Nucleus accumbens (tissue), 56 donors: ENCODE measurements at places on chromosomes 13 and 19.
A peak's percentile ranks its signal among the peaks of the same experiment; 100 is the strongest.

DNA sequence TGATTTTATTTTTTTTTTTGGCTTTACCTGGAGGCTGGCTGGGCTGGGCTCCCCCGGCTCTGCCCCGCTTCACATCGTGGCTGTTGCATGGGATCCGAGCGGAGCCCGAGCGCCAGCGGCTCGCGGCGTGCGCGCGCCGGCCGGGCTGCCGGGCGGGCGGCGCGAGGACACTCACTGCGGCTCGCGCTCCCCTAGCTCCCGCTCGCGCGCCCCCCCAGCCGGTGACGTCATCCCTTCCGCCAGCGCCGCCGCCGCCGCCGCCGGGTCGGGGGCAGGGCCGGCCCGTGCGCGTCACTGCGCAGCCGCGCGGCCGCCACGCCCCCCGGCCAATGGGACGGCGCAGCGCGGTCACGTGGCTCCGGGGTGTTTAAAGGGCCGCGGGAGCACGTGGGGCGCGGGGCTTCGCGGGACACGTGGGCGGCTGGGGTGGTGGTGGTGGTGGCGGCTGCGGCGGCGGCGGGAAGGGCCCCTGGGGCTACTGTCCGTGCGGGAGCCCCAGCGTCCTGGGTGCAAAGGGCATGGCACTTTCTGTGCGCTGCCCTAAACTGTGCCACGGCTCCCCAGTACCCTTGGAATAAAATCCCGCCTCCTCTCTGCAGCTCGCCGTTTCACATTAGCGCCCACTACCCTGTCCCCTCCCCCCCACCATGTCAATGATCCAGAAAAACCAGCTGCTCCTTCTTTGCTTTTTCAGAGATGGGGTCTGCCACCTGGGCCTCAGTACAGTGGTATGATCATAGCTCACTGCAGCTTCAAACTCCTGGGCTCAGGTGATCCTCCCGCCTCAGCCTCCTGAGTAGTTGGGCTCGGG, at the start of gene PTPRS:
TSS of gene PTPRS (minus strand) at position 176 of the 811 bp plus-strand sequence. CDS start 54,672 bp downstream, outside the sequence.
- peak; percentile 75 for DNase-seq

DNA sequence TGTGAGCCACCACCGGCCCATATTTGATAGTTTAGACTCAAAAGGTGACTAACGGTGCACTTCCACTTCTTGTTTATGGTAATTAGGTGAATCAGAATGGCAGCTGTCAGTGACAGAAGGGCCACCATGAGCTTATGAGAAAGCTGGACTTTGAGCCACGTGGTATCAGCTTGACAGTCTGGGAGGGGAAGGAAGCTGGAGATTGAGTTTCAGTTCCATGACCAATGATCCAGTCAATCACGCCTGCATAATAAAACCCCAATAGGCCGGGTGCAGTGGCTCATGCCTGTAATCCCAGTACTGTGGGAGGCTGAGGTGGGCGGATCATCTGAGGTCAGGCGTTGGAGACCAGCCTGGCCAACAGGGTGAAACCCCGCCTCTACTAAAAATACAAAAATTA, 8.2 kb downstream of the EID2B start:
- no peak for DNase-seq

GRCh38 chr19:3570606-3571011, 2.1 kb upstream of the HMG20B start:
- peak; percentile 15 for DNase-seq

GRCh38 chr13:106372199-106373155, 163.0 kb downstream of the EFNB2 start:
- DNase-seq: no peak

DNA sequence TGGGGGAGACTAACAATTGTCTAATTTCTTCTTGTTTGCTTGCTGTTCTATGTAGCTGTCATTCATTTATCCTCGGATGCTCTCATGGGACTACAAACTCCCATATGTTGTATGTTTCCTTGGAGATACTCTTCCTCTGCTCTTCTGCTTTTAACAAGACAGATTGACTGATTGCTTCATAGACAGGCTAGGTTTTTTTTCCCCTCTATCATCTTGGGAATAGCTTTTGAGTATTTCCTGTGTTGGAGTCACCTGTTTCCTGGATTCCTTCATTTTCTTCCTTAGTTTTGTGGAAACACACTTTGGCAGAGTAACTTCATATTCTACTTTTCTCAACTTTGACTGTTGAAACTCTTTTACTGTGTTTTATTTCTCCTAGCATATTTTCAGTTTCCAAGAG, 27.6 kb downstream of the EDNRB start:
- DNase-seq: no peak

GRCh38 chr13:22964245-22964966, 216.4 kb upstream of the SGCG start:
- no peak for DNase-seq

DNA sequence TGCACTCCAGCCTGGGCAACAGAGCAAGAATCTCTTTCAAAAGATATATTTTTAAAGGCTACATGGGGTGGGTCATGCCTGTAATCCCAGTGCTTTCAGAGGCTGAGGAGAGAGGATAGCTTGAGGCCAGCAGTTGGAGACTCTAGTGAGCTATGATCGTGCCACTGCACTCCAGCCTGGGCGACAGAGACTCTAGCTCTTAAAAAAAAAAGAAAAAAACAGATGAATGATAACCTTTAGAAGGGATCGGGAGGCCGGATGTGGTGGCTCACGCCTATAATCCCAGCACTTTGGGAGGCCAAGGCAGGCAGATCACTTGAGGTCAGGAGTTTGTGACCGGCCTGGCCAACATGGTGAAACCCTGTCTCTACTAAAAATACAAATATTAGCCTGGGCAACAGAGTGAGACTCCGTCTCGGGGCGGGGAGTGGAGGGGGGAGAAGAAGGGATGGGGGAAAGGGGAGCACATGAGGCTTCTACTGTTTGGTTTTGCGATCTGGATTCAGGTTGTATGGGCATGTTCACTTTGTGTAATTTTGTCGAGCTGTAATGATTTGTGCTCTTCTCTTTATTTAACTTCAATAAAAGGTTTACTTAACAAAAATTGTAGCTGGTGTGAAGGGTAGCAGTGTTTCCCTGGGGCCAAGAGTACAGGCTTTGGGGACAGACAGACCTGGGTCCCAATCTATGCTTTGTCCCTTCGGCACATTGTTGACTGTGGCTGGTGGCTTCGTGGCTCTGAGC, 1.1 kb upstream of the PSMC4 start:
- DNase-seq: no peak

DNA sequence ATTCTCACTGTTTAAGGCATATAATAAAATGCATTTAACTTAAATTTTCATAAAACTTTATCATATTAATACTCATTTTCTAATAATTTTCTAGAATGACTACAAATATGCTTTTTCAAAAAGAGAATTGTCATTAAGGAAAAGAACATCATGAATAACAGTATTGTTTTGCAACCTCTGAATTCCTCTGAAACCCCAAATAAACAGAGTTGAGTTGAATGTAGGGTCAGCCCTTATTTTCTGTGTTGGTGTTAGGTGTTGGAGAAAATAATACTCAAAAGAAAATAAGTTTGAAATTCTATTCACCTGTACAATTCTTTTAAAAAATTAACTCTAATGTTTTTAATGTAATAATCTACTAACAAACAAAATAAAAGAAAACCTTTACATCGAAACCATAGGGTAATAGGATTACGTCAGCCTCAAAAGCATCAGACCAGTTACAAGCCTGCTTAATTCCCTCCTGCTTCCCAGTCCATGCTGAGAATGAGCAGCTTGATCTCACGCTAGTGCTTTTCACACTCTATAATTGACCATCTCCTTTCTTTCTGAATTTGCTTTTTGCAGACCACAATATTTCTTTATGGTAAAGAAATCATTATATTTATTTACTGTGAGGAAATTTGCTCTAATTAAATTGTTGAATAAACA, 160.9 kb downstream of the PCDH9 start:
- no peak for DNase-seq

DNA sequence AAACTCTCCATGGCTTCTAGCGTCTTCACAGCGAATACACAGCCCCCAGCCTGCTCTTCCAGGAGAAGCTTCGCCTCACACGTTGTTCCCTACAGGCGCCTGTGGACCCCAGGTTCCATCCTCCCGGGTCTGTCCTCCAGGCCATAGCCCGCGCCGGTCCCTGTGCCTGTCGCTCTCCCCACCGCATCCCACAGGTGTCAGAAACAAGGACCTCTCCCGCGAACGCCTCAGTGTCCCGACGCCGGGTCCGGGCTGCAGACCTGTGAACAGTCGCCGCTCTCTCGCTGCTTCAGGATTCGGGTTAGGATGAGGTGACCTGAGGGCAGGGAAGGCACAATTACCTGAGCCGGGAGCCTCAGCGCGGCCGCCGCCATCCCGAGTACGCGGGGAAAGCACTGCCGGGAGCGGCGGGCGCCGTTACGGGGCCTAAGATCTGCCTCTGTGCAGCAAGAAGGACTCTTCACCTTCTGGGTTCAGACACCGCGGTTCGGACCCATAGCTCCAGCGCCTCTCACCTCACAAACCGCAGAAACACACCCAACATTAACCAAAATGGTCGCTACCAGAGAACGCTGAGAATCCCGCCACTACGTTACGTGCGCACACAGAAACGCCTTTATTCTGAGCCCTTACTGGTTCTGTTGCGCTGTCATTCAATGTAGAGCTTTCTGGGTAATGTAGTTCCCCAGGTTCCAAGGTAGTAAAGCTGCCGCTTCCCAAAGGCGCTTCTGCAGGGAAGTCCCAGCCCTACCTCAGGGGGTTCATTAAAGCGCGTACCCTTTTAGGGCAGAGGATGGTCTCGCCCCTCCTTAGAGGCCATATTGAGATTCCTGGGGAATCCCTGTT, at the start of gene ZNF418:
TSS of gene ZNF418 (minus strand) at position 583 of the 846 bp plus-strand sequence. CDS start 1,580 bp downstream, outside the sequence.
- peak; percentile 52 for DNase-seq

GRCh38 chr13:89755729-89756492, 1591.6 kb upstream of the MIR17HG start:
- no peak for DNase-seq

- DNase-seq: no peak
Observed at GRCh38 chr13:110269509-110270185, 37.3 kb downstream of the COL4A1 start.

- DNase-seq: peak; percentile 78
Observed at GRCh38 chr19:45130888-45131615, 29.7 kb downstream of the NKPD1 start.

DNA sequence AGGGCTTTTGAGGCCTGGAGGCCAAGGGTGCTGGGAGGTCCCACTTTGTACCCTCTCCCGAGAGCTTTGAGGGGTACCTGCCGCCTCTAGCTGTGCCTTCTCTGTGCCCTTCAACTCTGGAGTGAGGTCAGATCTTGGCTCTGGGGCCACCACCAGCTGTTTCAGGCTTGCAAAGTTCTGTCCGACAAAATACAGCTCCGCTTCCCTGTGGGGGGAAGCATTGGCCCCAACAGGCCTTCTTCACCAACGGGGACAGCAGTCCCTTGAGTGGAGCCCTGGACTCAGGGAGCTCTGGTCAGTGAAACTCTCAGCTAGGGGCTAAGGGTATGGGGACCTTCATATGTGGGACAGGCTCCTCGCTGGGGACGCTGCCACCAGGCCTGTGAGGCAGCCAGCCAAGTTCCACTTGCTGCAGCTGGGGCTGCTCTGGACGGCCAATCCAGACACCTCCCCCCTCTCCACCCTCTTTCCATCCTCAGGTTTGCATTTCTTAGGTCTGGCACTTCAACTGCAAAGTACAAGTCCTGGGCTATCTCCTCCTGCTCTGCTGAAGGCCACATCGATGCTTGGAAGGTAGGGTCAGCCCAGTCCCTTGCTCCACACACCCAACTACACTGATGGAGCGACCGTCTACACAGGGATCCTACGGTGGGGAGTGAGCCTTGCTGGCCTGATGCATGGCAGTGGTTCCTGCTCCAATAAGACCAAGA, 46.8 kb downstream of the C13orf46 start:
- DNase-seq: no peak

DNA sequence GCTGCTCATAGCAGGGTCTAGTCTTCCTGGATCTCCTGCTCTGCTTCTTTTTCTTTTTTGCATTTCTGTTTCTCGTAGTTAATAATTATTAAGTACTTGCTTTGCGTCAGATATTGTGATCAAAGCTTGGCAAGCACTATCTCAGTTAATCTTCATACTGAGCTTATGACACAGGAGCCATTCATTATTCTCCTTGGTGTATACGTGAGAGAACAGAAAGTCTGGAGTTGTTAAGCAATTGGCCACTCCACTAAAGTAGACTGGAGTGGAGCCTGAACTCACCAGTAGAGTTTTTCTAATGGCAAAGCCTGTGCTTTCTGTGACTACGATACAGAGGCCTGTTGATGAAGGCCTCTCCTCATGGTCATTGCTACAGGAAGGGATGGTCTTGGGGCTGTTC, 285.9 kb downstream of the RFC3 start:
- DNase-seq: no peak

- DNase-seq: no peak
Observed at GRCh38 chr13:107066355-107066754, 498.4 kb upstream of the ARGLU1 start.

DNA sequence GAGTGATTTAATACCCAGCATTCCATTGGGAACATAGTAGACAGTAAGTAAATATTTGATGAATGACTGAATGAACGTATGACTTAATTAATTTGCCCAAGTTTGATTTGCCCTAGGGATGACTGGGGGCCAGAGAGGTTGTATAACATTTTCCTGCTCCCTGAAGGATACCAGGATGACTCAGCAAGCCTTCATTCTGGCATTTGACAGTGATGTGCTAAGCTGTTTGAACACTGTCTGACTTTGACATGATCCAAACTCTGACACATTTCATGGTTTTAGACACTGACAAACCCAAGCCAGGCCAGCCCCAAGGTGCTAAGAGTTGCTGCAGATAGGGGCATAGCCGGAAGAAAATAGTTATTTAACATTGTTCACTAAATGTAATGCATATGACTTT, 53.4 kb upstream of the KLF12 start:
- DNase-seq: no peak

DNA sequence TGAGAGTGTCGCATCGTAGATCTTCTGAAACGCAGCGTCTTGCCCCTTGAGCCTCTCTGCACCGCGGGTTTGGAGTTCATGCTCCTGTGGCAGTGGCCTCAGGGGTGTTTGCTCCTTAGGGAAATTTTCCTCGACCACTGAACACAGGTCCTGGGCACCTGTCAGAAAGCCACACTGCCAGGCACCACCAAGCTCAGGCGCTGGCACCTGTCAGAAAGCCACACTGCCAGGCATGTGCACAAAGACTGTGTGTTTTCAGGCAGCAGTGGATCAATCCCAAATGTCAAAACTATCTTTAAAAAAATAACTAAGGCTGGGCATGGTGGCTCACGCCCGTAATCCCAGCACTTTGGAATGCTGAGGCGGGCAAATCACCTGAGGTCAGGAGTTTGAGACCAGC, 87.1 kb downstream of the ATP11A start:
- no peak for DNase-seq
